ENCODE measurements at places on chromosomes 5 and 9.

DNA sequence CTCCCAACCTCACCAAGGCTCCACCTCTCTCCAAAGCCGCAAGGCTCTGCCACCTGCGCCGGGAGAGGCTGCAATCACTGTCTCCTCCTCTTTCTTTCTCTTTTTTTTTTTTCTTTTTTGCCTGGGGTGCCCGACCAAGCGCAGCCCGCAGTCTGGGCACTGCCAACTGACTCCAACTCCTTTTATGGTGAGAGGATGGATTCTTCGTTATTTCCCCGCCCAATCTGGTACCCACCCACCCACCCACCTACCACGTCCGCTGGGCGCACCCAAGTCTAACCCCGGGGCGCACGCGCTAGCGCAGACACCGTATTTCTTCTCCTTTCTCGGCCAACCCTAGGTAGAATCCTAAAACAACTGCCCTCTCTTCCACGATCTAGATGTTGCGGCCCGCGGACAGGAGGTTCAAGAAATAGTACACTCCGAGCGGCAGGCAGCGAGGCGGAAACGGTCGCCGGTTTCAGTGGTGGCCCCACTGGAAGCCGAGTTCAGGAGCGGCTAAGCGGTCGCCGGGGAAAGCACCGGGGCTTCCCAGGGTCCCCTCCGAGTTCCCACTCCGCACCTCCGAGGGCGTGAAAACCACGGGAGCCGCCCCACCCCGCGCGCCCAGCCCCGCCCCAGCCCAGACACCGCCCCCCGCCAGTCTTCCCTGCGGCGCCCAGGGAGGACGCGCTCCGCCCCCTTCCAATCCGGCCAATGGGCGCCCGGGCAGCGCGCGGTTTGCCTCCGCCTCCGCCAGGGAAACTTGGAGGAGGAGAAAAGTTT lies 385 bp upstream of the PTGER4 start:
- peak; percentile 81 for DNase-seq

GRCh38 chr5:57414857-57415256 lies 67.8 kb downstream of the ACTBL2 start:
- no peak for DNase-seq

GRCh38 chr5:121987685-121988073 lies 25.9 kb downstream of the SRFBP1 start:
- no peak for DNase-seq

- DNase-seq = no peak
Measured at GRCh38 chr5:151012862-151013261, 7.5 kb upstream of the GPX3 start.

DNA sequence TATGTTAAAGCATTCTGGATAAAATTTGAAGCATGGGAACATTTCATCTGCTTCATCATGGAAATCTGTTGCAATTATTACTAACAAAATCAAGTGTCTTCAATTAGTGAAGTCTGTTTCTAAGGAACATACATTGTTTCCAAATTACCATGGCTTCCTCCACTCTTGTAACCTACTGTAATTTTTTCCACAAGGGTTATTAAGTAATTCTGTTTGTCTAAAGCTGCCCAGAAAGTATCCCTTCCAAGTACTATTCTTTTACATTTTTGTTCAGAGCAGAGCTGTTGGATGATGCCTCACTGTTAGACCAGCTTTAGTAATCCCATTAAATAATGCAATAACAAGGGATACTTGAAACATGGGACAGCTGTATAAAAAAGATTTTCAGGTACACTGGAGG lies 483.5 kb upstream of the CD180 start:
- peak; percentile 93 for DNase-seq

GRCh38 chr5:154442801-154443200 lies 3.0 kb upstream of the SAP30L start:
- no peak for DNase-seq

- DNase-seq = no peak
Measured at GRCh38 chr5:143657647-143658285, 154.2 kb upstream of the HMHB1 start.

DNA sequence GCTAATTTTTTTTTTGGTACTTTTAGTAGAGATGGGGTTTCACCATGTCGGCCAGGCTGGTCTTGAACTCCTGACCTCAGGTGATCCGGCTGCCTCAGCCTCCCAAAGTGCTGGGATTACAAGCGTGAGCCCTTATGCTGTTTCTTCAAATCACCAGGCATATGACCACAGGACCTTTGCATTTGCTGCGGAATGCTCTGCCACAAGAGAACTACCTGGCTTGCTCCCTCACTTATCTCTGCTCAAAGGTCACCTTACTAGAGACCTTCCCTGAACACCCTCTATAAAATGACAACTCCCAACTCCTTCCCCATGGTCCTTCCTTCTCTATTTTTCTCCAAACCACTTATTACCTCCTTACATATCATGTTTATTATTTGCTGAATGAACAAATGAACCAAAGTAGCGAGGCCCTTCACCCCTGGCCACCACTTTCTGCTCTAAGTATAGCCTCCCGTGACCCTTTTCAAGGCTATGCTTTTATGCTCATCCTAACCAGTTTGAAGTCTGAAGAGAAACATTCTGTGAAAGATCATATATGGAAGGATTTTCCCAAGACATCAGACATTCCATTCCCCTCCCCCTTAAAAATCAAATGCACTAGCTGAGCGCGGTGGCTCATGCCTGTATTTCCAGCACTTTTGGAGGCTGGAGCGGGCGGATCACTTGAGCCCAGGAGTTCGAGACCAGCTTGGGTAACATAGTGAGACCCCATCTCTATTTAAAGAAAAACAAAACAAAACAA lies 1.3 kb downstream of the ZER1 start:
- no peak for DNase-seq

DNA sequence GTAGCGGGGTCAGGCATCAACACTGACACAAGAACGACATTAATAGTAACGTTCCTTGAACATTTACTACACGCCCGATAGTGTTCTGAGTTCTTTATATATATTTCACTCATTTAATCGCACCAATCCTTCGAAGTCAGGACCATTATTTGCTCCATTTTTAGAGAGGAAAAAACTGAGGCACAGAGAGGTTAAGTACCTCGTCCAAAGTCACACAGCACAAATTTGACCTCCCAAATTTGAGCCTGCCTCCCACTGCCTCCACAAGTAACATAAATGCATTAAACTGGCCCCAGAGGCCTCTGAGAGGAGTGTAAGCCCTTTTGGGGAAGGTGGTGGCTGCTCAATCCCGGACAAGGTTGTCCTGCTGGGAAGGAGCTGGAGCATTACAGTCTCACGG lies 5.8 kb downstream of the RGS14 start:
- no peak for DNase-seq

GRCh38 chr5:37815913-37816312 lies 23.9 kb downstream of the GDNF start:
- DNase-seq = no peak

DNA sequence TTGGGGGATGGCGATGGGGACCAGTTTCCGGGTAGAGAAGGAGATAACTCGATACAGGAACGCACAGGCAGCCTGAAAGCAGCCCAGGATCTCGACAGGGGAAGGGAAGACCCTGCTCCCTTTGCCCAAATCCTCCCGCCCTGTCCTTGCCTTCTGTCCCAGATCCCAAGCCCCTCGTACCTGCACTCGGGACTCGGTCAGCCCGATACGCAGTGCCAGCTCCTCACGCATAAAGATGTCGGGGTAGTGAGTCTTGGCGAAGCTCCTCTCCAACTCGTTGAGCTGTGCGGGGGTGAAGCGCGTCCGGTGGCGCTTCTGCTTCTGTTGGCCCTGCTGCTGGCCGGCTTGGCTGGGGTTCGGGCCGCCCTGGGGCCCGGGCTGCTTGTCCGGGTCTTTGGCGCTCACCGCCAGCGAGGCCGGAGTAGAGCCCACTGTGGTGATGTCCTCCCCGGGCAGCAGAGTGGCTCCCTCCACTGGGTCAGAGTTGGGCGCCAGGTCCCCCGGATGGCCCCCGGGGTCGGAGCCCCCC lies 1.8 kb downstream of the OTP start:
- DNase-seq = peak; percentile 38

GRCh38 chr9:118366228-118366627 lies 662.0 kb downstream of the TLR4 start:
- no peak for DNase-seq

- DNase-seq = no peak
Measured at GRCh38 chr5:144638787-144639186, 468.1 kb downstream of the KCTD16 start.

DNA sequence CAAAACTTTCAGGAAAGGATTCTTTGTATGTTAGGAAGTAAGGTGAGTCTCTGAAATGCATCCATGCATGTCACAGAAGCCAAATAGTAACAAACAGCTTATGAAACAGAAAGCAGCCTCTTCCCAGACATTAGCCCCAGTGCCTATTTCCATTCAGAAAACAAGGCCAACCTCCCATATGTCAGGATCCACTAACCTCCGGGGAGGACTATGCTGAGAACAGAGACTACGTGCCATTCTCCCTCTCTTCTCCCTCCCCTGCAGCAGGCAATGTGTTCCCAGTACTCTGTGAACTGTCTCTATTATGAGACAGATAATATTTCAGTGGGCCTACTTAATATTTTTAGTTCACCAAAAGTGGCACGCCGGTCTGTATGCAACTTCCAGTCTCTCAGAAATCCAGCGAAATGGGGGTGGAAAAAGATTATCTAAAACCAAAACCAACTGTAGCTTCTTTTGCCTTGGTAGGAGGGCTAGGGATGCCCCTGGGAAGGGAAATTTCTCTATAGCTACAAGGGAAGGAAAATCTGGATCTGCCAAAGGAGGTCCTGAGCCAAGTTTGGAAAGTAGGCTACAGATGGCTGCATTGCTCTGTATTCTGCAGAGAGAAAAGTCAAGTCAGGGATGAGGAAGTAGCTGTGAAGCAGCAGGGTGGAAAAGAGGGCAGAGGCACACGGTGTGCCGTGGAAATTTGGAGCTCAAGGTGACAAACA lies 42.0 kb downstream of the VLDLR start:
- no peak for DNase-seq

DNA sequence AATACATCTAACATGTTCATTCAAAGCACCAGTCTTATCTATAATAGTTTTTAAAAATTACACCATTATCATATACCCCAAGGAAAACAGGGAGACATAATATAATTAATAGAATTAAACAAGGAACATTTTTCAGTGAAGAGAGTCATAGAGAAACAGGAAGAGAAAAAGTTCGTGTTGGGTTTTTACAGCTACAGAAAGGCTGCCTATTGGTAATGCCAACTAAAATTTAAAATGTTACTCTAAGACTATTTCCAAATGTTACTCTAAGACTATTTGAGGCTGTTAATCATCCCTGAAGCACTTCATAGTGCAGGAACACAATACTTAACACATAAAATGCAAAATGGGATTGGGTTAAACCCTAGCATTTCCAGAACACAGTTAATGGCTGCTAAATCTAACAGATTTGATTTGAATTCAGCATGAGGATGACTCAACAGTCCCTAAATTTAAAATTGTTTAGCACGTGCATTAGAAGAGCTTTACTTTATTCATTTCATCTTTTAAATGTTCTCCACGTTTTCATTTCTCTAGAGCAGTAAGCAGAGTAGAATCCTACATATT lies 54.5 kb downstream of the OXCT1 start:
- DNase-seq = no peak

GRCh38 chr5:43270645-43271044 lies 42.6 kb downstream of the HMGCS1 start:
- DNase-seq = no peak
